ENCODE measurements at places on chromosomes 11 and 22.

DNA sequence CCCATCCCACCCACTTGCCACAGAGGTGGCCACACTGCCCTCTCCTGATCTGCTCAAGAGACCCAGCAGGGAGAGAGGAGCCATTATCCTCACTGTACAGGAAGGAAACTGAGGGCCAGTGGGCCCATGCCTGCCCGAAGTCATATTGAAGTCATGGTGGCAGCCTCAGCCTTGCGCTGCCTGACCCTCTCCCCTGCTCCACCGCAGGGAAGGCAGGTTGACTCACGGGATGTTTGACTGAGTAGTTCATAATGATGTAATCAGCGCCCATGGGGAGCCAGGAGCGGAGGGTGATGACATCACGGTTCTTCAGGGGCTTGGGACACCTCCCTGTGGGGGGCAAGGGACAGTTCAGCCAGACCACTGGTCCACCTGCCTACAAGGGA is 6.1 kb upstream of the ARAP1 start:
- no peak for DNase-seq

GRCh38 chr11:92765082-92765840 is 204.2 kb upstream of the MTNR1B start:
- no peak for DNase-seq

GRCh38 chr11:121515335-121515671 is 62.5 kb upstream of the SORL1-AS1 start:
- DNase-seq: no peak

GRCh38 chr11:112637076-112637475 is 324.1 kb upstream of the NCAM1 start:
- no peak for DNase-seq

DNA sequence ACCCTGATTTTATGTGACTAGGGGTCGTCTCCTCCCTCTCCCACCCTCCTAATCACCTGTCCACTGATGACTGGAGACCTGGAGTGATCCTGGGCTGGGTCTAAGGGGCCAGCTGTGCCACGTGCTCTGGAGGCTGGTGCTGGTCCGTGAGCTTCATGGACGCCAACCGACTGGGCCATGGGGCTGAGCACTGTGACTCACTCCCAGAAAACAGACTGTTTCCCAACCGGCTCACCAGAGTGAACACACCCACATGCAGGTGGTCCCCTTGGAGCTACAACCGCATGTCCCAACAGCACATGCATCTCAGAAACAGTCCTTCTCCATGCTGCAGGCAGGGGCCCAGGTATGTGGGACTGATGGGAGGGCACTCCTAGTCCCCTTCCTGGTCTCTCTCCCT is 14.0 kb upstream of the LMO1 start:
- DNase-seq: no peak

GRCh38 chr11:37124384-37124783 is 526.3 kb upstream of the RAG2 start:
- no peak for DNase-seq

DNA sequence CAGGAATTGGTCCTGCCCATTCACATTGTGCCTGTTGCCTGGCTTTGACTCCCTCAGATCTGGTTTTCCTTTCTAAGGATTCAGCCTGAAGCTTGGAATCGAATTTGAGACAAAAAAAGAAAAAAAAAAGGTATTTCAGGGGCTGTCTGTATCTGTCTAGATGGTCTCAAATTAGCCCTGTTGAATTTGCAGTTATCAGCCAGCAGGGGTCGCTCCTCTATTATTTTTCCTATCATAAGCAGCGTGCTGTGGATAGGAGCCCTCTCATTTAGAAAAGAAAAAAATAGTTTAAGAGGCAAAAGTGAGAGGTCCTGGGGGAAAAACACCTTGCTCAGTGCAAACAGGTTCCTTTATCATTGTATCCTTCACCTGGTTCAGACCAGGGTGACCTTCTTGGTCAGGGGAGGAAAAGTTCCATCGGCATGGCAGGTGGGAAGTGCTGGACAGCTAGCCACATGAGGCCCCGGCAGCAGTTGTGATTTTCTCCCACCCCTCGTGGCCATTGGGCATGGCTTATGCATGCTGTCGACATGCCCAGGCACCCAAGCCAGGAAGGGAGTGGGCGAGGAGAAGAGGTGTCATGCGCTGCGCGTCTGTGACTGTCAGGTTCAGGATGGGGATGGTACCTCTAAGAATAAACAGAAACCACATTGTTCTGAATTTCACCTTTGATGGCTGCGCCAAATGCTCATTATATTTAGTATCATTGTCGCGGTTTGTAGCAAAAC is 13.1 kb downstream of the OR5AK2 start:
- no peak for DNase-seq

DNA sequence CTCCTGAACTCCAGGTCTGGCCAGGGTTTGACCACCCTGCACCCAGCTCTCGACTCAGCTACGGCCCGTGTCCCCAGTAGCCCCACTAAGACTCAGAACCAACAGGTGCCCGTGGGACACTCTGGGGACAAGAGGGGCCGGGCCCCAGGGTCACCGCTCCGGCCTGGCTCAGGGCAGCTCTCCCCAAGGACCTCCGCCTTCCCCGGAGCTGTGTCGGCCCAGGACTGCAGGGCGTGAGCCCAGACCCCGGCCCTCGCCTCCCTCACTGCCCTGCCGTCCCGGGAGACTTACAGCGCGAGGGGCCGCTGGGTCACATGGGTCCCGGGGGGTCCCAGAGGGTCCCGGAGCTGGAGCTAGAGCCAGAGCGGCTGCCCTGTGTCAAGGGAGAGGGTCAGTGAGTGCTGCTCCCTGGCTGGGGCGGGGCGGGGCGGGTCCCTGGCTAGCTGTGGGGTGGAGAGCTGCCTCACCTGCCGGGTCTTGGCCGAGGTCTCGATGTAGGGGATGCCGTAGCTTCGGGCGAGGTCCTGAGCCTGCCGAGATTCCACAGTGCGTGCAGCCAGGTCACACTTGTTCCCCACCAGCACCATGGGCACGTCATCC is 2.3 kb downstream of the HRAS start:
- DNase-seq: no peak

GRCh38 chr22:50233223-50233622 is 11.6 kb downstream of the TUBGCP6 start:
- DNase-seq: no peak

DNA sequence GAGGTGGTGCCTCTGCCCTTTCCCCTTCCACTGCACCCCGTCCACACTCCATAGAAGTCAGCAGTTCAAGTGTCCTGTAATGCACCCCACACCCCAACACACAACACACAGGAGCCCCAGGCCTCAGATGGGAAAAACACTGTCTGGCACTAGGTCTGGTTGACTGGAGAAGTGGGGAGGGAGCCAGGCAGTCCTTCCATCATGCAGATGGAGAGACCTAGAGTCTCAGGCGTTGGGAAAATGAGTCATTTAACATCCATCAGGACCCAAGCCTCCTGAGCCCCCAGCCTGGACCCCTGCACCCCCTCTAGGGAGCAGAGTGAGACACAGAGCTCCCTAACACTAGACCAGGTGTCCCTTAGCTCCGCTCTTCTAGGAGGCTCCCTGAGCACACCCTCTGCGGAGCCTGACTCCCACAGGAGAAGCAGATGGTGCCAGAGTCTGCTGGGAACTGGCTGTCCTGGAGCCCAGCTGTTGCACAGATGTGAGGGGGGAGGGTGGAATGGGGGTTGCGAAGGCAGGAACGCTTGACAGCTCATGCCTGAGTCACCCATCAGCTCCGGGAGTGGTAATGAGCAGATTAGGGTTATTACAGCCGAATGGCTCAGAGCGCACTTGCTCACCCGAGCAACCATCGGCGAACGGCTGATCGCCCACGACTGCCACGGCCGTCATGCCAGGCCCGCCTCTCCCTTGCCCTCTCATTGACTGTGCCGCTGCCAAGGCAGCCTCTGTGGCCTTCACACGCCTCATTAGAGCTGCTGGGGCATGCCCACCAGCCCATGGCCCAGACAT is 22.1 kb upstream of the SYT7 start:
- DNase-seq: no peak

GRCh38 chr11:43833657-43834073 is 47.0 kb upstream of the ALKBH3 start:
- no peak for DNase-seq

GRCh38 chr22:42581762-42582716 is 28.3 kb downstream of the SERHL2 start:
- DNase-seq: peak; percentile 73

DNA sequence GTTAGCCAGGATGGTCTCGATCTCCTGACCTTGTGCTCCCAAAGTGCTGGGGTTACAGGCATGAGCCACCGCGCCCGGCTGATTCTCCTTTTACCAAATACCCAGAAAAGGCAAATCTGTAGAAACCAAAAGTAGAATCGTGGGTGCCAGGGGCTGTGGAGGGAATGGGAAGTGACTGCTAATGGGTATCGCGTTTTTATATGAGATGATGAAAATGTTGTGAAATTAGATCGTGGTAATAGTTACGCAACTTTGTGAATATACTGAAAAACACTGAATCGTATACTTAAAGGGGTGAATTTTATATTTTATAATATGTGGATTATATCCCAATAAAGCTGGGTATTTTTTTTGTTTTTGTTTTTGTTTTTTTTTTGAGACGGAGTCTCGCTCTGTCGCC is 48.2 kb upstream of the CREB3L1 start:
- no peak for DNase-seq

DNA sequence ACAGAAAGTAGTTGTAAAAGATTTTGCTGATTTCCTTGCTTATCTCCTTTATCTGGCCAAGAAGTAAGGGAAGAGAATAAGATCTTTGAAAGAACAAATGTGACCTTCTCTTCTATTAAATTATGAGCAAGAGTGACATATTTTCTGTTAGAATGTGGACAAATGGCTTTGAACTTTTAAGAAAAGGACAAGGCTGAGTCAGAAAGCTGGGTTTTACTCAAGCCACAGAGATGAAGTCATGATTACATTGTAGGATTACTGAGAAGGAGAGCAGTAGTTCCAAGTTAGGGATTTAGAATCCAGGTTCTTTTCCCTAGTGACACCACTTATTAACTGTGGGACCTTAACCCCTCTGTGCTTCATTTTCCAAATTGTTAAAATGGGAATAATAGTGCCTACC is 13.5 kb downstream of the CCDC90B start:
- DNase-seq: no peak

DNA sequence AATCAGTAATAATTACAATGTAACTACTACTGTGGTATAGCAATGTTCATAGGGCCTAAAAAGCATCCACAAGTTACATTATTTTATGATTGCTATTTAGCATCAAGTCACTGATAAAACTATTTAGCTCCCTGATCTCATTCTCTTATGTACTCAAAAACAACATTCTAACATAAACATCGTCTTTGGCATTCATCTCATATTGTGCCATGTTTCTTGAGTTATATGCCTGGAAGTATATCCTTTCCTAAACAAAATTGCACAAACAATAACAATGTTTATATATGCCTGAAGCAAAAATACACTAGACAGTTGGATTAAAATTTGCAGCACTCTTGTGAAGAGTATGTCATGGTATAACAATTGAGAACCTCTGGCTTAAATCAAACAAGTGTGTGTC is 34.1 kb downstream of the HORMAD2 start:
- DNase-seq: no peak

- no peak for DNase-seq
Measured at GRCh38 chr11:63179432-63180041, 35.5 kb upstream of the SLC22A24 start.

GRCh38 chr11:76371170-76371569 is 9.8 kb downstream of the THAP12 start:
- no peak for DNase-seq

- no peak for DNase-seq
Measured at GRCh38 chr22:35835267-35835997, 117.8 kb downstream of the APOL5 start.

DNA sequence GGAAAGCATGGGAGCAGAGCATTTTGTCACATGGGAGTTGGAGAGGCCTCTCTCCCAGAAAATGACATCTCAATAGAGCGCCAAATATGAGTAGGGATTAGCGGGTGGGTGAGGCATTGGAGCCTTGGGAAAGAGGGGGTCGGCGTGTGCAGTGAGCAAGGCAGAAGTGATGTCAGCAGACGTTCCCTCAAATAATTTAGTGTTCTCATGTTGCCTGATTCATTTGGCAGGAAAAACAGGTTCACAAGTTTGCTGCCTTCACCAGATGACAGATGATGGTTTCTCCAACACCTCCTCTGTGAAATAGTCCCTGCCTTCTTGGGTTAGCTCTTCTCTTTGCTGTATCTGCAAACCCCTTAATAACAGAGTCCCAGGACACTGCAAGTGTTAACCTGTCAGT is 118.5 kb upstream of the ARHGAP20 start:
- no peak for DNase-seq

- DNase-seq: no peak
Measured at GRCh38 chr11:67542971-67543370, 19.7 kb upstream of the CABP2 start.

- no peak for DNase-seq
Measured at GRCh38 chr11:56783448-56784041, 35.0 kb upstream of the OR9G4 start.

DNA sequence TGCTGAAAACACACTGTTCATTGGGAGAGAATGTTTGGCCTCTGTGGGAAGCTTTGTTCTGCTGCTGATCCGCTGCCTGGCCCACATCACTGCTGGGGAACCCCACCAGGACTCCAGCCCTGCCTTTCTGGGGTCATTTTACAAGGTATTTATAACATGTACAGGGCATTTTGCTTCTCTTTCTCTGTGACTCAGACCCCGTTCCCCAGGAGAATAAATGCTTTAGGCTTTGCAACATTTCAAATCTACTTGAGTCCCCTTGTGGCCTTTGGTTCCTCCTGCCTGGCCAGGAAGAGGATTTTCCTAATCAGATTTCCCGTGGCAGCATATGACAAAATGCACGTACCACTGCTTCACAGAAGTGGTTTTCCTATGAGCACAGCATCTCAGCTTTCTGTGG is 43.0 kb downstream of the BTG4 start:
- DNase-seq: no peak

DNA sequence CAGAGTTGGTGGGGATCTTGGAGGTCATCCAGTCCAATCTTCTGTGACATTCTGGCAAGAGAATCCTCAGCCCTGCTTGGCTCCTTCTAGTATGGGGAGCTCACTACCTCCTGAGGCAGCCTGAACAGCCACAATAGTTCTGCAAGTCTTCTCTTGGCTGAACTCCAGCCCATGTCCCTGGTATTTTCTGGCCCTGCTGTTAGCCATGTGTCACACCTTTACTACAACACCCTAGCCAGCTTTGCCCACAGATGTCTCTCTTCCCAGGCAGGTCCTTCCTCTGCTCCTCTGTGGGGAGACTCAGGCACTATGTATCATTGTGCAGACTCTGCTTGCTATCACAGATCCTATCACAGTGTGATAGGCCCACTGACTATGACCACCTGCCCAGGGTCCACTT is 297.7 kb downstream of the CTTN start:
- no peak for DNase-seq

- peak; percentile 95 for DNase-seq
Measured at GRCh38 chr11:134068829-134069425, at the start of gene JAM3. Gene JAM3, plus strand, starts transcription at chr11:134069072. Its CDS starts 12 bp downstream, at chr11:134069084.

DNA sequence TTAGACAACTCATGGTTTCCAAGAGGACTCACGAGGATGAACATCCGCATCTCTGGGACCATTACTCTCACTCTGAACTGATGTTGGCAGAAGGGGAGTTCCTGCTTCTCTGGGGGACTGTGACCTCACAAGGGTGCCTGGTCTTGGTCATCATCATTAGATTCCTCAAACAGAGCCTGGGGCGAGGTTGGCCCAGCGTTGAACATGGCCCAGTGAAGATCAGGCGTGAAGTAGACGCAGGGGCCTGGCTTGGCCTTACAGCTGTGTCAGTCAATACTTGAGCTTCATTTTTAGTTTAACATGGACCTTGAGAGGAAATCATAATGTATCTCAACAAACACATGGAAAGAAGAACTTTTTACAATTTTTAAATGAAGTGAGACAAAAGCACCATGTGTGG is 617.1 kb downstream of the BRD1 start:
- no peak for DNase-seq

GRCh38 chr11:110929129-110929528 is 216.9 kb upstream of the ARHGAP20 start:
- no peak for DNase-seq

GRCh38 chr11:72696866-72697700 is 22.9 kb upstream of the PDE2A start:
- no peak for DNase-seq
